ENCODE measurements at places on chromosomes 4 and X.

- H3K27ac ChIP-seq: no peak overlapping the region
- H3K4me3 ChIP-seq: no peak overlapping the region
- no peak for DNase-seq
- H3K36me3 ChIP-seq: no peaks in the 10 kb centered on the region
- H3K27me3 ChIP-seq: no peaks in the 10 kb centered on the region
- no peaks in the 10 kb centered on the region for H3K4me1 ChIP-seq
Observed at GRCh38 chrX:132833373-132833772, 125.1 kb downstream of the HS6ST2 start.

DNA sequence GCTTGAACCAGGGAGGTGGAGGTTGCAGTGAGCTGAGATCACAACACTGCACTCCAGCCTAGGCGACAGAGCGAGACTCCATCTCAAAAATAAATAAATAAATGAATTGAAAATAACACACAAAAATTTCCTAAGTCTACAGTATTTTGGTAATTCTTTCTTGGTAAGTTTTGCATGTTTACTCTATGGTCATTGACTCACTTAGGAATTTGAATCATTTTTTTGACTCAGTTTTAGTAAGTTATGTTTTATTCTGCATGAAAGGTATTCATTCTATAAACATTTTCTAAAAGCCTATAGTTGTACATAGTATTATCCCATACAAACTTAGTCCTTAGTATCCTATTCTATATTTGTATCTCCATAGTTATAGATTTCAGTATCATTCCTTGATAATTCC, 772.9 kb upstream of the SLIT2 start:
- H3K36me3 ChIP-seq: no peaks in the 10 kb centered on the region
- no peaks in the 10 kb centered on the region for H3K27me3 ChIP-seq
- H3K4me1 ChIP-seq: no peaks in the 10 kb centered on the region

DNA sequence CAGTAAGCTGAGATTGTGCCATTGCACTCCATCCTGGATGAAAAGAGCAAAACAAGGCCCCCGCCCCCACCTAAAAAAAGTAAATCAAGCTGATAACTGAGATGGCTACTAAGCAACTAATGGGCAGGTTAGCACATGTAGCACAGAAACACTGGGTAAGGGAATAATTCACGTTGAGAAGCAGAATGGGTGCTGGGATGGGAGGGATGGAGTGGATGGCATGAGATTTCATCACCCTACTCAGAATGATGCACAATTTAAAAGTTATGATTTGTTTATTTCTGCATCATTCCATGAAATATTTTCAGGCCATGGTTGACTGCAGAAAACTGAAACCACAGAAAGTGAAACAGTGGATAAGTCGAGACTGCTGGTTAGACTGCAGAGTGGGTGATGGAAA, 224.0 kb downstream of the ARAP2 start:
- H3K4me1 ChIP-seq: no peaks in the 10 kb centered on the region
- H3K36me3 ChIP-seq: no peaks in the 10 kb centered on the region
- H3K27me3 ChIP-seq: no peaks in the 10 kb centered on the region
- H3K27ac ChIP-seq: no peak overlapping the region

DNA sequence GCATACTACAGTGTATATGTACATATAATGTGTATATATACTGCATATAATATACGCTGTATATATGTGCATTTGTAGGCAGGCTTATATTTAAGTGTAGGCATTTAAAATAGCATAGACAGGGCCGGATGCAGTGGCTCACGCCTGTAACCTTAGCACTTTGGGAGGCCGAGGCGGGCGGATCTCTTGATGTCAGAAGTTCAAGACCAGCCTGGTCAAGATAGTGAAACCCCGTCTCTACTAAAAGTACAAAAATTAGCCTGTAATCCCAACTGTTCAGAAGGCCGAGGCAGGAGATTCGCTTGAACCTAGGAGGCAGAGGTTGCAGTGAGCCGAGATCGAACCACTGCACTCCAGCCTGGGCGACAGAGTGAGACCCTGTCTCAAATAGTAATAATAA, 78.4 kb downstream of the JAKMIP1 start:
- no peaks in the 10 kb centered on the region for H3K27me3 ChIP-seq
- H3K4me1 ChIP-seq: no peaks in the 10 kb centered on the region

DNA sequence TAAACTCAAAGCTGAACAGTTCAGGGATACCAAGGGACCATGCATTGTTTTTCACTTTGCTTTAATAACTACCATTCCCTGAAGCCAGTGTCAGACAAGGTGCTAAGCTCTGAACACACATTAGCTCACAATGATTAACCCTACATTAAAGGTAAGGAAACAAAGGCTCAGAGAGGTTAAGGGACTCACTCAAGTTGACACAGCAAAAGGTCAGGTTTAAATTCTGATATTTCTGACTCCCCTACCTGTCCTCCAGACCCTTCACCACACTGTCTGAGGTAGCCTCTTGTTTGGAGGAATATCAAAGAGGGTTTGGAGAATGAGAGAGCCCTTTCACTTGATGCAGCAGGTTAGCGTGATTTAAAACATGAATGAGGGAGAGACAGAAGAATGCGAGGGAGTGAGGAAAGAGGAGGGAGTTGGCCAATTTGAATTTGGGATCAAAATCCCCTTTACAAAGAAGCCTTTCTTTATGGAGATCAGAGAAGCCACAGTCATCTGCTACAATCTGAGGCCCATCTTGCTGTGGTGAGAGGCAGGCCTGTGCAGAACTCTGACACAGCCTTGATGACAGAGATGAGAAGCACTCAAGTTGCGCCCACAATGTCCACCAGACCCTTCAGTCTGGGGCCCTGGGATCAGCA, 103.5 kb downstream of the FHDC1 start:
- DNase-seq: no peak
- no peaks in the 10 kb centered on the region for H3K36me3 ChIP-seq
- no peaks in the 10 kb centered on the region for H3K4me1 ChIP-seq
- H3K27me3 ChIP-seq: peaks cover 4% of the 10 kb centered on the region
- no peak overlapping the region for H3K27ac ChIP-seq

GRCh38 chr4:99462875-99463464, 27.8 kb upstream of the ADH7 start:
- DNase-seq: peak; percentile 30
- H3K4me1 ChIP-seq: no peaks in the 10 kb centered on the region
- H3K4me3 ChIP-seq: no peak overlapping the region
- H3K27me3 ChIP-seq: no peaks in the 10 kb centered on the region
- no peaks in the 10 kb centered on the region for H3K36me3 ChIP-seq

DNA sequence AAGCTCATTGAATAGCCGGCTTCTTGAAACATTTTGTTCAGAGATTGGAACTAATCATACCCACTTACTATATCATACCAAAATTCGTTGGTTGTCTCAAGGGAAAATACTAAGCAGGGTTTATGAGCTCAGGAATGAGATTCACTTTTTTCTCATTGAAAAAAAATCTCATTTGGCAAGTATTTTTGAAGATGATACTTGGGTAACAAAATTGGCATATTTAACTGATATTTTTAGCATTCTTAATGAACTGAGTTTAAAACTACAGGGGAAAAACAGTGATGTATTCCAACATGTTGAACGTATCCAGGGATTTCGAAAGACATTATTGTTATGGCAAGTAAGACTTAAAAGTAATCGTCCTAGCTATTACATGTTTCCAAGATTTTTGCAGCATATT, 6.4 kb downstream of the FAM200B start:
- H3K4me1 ChIP-seq: peaks cover 11% of the 10 kb centered on the region
- no peaks in the 10 kb centered on the region for H3K27me3 ChIP-seq
- H3K4me3 ChIP-seq: no peak overlapping the region
- no peaks in the 10 kb centered on the region for H3K36me3 ChIP-seq
- H3K27ac ChIP-seq: no peak overlapping the region

GRCh38 chr4:33013282-33013681, 2293.1 kb downstream of the PCDH7 start:
- no peaks in the 10 kb centered on the region for H3K4me1 ChIP-seq
- no peaks in the 10 kb centered on the region for H3K27me3 ChIP-seq
- H3K4me3 ChIP-seq: no peak overlapping the region
- no peak for DNase-seq

- DNase-seq: no peak
- H3K27ac ChIP-seq: no peak overlapping the region
- H3K27me3 ChIP-seq: no peaks in the 10 kb centered on the region
- H3K36me3 ChIP-seq: peaks cover 8% of the 10 kb centered on the region
Observed at GRCh38 chr4:42464550-42465094, 67.3 kb downstream of the SHISA3 start.

GRCh38 chr4:43458293-43458692, 565.8 kb downstream of the GRXCR1 start:
- no peak overlapping the region for H3K27ac ChIP-seq
- no peaks in the 10 kb centered on the region for H3K4me1 ChIP-seq

GRCh38 chr4:64341711-64342110, 67.5 kb downstream of the TECRL start:
- no peaks in the 10 kb centered on the region for H3K36me3 ChIP-seq
- no peaks in the 10 kb centered on the region for H3K27me3 ChIP-seq
- DNase-seq: no peak

GRCh38 chr4:141174457-141174856, 41.2 kb upstream of the RNF150 start:
- no peak for DNase-seq
- no peak overlapping the region for H3K27ac ChIP-seq
- H3K27me3 ChIP-seq: no peaks in the 10 kb centered on the region
- no peaks in the 10 kb centered on the region for H3K4me1 ChIP-seq
- H3K4me3 ChIP-seq: no peak overlapping the region

All from CD8-positive, alpha-beta memory T cell (primary cell).